ENCODE measurements at places on chromosomes 11 and 22.

DNA sequence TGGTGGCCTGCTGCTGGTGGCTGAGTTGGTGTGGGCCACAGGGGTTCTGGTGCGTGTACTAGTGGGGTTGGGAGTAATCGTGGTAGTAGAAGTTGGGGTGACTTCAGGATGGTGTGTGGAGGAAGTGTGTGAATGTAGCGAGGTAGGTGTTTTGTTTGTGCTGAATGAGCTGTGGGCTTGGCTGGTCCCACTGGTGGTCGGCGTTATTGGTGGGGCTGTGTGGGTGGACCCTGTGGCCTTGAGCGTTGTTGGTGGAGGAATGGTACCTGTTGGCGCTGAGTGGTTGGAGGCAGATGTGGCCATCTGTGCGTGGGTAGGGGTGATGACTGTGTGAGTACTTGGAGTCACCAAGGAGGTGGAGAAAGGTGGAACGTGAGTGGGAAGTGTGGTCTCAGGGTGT, 18.4 kb downstream of the MUC6 start:
- no peak for DNase-seq

DNA sequence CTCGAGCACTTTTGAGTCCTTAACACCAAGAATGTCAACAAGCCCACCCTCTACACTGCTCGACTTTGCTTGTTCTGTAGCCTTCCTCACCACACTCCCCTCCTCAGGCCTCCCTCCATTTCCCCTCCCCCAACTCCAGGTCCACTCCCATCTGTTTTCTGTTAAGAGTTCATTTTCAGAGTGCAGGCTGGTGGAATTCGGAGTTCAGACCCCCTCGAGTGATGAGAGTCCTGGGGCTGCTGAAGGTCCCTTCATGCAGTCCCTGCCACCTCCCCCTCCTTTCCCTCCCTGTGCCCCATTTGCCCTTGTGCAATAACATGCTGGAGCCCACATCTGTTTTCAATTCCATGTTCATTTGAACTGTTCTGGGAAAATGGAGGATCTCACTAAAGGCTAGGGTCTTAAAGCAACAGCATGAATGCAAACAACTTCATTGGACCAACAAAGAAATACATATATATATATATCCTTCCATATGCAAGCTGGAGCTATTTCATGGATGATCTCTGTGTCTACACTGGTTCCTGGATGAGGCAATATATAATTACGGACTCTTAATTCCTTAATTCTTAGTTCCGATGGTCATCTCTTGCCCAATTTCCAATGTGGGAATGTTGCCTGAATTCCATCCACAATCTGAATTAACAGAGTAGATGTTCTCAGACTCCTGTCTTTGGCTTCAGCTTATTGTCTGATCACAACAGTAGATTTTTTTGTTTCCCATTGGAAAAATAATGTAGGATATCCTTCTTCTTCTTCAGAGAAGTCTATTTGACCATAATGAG, 340.4 kb downstream of the ETS1 start:
- DNase-seq = no peak

DNA sequence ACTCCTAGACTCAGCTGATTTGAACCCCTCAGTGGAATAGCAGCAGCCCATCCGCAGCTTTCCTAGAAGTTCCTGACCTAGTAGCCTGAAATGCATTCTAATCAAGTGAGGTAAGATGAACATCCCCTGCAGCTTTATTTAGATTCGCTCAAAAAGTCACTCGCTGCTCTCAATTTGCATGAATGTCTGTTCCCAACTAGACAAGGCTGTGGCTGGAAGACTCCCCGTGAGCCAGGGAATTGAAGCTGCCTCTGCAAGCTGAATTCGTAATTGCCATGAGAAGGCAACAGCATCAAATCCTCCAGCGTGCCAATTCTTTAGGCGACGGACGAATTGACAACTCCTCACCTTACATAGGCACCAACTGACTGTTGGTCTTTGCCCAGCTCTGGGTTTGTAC, 17.1 kb upstream of the SCN3B start:
- DNase-seq = no peak

GRCh38 chr11:31419669-31420068, 50.0 kb downstream of the DNAJC24 start:
- no peak for DNase-seq

- no peak for DNase-seq
Measured at GRCh38 chr11:980438-981357, 55.0 kb downstream of the AP2A2 start.

DNA sequence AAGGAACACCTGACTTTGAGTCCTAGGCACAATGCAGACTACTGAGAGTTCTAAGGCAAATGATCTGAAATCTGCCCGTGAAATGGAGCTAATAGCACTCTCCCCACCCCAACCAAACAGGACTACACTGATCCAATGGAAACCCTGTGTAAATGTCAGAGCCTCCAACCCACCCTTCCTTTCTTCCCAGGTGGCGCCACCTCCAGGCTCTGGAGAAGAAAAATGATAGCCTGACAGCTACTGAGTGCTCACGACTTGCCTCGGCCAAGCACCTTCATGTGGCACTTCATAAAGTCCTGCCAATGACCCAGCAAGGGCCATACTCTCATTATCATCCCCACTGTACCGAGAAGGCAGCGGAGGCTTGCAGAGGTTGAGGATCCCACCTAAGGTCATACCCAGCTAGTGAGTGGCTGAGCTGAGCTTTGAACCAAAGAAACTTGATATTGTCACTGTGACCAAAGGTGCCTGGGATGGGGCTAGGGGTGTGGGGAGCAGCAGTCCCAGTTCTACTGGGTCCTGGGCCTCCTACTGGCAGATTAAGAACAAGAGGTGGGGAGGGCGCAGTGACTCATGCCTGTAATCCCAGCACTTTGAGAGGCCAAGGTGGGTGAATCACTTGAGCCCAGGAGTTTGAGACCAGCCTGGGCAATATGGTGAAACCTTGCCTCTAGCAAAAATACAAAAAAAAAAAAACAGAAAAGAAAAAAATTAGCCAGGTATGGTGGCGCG, 20.5 kb downstream of the TST start:
- DNase-seq = peak; percentile 44

DNA sequence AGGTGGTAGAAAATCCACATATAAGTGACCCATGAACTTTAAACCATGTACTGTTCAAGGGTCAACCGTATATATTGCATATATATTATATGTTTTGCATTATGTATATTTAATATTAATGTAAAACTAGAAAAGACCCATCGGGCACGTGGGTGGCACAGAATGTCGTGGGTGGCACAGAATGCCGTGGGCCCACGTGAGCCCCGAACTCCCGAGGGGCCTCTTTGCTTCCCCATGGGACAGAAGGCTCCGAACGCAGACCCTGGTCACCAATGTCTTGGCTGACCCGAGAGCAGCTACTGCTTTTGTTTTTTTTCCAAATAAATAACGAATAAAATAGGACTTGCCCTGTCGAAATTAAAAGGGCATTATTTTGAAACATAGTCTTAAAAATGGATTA, 415.4 kb downstream of the BRD1 start:
- no peak for DNase-seq

- no peak for DNase-seq
Measured at GRCh38 chr22:47132428-47132825, 370.0 kb downstream of the TBC1D22A start.

DNA sequence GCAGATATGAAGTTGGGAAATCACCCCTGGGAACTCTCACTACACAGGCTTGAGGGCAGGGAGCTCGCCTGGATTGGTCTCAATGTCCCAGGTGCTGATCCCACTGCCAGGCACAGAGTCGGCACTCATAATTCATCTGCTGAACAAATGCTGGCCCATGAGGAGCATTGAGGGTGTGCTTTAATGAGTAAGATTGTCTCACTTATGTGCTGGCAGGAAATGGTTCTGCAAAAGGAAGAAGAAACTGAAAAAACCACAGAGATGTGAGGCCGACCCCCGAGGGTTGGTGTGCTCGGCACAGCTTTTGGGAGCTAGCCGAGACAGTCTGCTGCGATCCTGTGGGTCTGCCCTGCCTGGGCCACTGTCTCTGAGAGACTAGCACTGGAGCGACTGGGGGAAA, 9.4 kb downstream of the PLAAT2 start:
- DNase-seq = no peak

GRCh38 chr11:30825723-30826122, 239.6 kb upstream of the MPPED2 start:
- DNase-seq = no peak

DNA sequence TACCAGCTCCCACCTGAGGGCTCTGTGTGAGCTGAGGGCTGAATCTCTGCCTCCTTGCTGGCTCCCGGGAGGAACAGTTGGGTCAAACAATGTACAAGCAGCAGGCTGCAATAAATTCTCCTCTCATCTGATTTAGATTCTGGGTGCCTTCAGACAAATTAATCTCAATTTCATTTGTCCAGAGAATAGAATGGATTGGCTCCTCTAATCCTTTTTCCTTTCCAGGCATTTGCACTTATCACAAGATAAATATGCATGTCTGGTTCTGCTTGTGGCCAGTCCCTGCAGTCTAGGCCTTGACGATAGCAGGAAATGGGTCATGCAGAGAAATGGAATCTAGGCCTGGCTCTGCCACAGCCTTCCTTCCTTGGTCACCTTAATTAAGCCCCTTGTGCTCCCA, 28.7 kb downstream of the UPB1 start:
- no peak for DNase-seq

GRCh38 chr22:44158816-44159215, 21.9 kb upstream of the PARVG start:
- DNase-seq = no peak

DNA sequence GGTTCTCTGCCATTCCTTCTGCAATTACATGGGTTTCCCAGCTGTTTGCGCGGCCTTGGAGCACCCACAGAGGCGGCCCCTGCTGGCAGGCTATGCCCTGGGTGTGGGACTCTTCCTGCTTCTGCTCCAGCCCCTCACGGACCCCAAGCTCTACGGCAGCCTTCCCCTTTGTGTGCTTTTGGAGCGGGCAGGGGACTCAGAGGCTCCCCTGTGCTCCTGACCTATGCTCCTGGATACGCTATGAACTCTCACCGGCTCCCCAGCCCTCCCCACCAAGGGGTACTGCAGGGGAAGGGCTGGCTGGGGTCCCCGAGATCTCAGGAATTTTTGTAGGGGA, 2.6 kb downstream of the RCE1 start:
- DNase-seq = no peak

GRCh38 chr11:43222215-43222614, 89.6 kb upstream of the API5 start:
- DNase-seq = no peak

DNA sequence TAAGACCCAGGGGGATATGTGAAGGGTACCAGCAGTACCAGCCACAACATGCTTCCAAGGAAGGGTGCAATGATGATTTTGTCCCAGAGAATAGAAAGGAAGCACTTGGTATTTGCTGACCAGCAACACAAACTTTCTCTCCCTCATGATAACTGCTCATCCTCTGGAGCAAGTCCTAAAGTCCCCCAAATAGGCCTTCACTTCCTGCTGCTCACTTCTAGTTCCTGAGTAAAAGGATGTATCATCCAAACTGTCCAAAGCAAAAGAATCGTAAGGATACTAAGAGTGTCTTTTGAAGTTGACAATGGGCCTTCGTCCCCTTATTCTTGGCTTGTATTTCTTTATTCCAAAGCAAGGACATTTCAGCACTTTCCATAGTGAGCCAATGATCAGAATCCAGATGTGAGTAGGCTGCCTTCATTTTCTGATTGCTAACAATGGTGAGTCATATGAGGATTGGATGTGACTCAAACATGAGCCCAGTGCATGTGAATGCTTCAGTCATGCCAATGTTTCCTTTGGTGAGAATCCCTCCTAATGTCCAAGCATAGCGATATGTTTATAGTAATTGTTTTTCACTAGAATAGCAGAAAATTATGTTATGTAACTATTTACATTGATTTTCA, 243.4 kb upstream of the POU2AF2 start:
- no peak for DNase-seq

DNA sequence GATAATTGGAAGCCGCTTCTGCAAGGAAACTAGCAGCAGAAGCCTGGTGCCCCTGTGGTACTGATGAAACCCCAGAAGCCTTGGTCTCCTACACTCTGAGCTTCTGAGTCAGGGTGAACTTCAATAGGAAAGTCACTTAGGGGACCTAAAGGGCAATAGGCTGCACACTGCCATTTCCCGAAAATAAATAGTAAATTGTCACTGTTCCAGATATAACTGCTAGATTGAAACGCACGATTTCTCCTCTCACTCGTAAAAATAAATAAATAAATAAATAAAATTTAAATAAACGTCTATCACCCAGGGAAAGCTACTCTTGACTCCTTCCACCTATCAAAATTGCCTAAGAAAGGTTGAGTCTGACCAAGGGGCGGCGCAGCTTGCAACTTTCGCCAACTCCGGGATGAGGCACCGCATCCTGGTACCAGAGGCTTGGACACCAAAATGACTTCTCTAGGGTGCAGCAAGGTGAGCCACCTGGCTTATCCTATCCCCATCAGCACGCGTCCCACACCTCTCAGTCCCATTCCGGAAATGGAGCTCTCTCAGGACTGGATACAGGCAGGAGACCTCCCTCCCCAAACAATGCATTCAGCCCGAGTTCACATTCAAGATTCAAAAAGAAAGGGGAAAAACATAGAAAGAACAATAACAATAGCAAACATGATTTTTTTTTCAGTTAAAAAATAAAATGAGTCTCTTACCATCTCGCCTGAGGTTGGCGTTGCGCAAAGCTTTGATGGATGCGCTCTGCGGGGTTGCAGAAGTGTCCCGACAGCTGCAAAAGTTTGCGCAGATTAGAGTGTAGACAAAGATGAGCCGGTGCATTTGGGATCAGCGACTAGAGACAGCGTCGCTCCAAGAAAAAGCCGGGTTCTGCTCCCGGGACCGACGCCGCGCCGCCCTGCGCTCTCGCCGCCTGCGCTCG, 583 bp downstream of the PDGFD start:
- no peak for DNase-seq

- no peak for DNase-seq
Measured at GRCh38 chr11:9802291-9802861, 138.5 kb downstream of the SWAP70 start.

DNA sequence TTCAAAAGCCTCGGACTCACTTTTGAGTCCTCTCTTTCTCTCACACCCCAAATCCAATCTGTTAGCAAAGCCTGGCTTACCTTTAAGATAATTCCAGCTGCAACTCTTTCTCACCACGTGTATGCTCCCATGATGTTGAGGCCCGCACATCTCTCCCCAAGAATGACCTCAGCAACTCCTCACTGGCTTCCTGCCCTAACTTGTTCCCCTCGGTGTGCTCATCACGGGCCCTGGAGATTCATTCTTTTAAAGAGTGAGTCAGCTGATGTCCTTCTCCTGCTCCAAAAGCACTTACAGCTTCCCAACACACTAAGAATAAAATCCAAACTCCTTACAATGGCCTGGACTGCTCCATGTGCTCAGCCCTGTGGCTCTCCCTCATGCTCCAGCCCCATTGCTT, 1041.3 kb downstream of the OPCML start:
- no peak for DNase-seq

- DNase-seq = no peak
Measured at GRCh38 chr11:68527585-68527984, 67.0 kb downstream of the PPP6R3 start.

Measured in transverse colon (tissue), 4 donors.